ENCODE measurements at places on chromosomes 1 and 21.

- DNase-seq, result no peak
These were observed 42.6 kb upstream of the COL6A1 start for GRCh38 chr21:45938811-45939520.

DNA sequence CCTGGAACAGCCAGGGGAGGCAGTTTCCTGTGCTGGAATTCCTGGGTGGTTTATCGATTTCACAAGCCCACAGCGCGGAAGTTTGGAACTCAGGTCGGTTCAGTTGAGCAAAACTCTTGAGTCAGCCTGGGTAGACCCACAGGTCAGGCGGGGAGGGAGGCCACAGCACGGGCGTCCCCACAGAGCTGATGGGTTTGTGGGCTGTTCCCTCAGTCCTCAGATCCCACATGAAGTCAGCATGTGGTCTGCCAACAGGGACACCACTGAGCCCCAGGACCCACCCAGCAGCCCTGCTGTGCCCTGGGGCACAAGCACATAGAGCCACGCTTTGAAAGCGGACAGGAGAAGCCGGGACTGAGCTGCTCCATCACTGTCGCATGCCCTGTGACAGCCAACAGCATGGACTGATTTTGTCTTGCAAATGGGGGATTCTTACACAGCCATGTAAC, 17.4 kb downstream of the BMP8A start:
- peak; percentile 13 for DNase-seq

DNA sequence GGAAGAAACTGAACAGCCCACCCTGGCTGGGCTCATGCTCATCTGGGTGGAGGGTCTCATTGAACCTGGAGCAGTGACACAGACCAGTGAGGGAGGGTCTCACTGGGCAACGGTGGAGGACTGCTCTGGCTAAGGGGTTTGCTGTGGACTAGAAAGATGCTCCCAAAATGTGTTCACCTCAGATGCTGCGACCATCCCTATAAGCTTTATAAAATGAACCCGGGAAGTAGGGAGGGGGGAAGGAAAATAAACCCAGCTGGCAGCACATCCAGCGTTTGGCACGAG, 34.5 kb upstream of the LBR start:
- DNase-seq, result no peak

- peak; percentile 16 for DNase-seq
These were observed 33.2 kb upstream of the CDC42BPA start for GRCh38 chr1:227351443-227351842.

DNA sequence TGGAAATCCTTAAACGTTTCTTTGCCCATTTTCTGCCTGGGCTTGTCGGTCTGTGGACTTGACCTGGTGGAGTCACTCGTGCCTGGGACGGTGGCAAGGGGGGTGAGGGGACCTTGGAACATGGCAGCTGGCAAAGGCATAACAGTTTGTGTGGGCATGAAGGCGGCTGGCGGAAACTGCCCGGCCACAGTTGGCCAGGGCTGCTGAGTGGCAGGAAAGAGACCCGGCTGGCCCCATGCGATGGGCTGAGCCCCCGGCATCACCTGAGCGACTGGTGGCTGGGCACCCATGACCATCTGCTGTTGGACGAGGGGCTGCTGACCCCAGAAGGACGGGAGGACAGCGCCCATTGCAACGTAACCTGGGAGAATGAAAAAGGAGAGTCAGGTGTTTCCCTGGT, 49.3 kb upstream of the C8B start:
- DNase-seq, result no peak

DNA sequence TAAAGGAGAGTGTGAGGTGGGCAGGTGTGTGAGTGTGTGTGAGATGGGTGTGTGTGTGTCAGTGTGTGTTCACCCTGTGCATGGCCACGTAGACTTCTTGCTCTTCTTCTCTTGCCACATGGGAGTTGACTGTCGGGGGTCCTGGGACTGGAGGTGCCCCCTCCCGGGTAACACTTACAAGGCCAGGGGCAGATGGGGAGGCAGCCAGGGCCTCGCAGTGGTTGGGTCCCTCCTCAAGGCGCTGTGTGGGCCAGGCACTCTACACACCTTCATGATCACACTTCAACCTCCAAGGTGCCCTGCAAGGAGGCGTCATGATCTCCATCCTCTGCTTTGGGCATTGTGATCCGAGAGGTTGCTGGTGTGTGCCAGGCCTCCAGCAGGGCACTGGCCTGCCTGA, 2.3 kb downstream of the PLA2G2F start:
- no peak for DNase-seq

- DNase-seq, result no peak
These were observed 269.7 kb downstream of the LMO4 start for GRCh38 chr1:87598429-87598828.

DNA sequence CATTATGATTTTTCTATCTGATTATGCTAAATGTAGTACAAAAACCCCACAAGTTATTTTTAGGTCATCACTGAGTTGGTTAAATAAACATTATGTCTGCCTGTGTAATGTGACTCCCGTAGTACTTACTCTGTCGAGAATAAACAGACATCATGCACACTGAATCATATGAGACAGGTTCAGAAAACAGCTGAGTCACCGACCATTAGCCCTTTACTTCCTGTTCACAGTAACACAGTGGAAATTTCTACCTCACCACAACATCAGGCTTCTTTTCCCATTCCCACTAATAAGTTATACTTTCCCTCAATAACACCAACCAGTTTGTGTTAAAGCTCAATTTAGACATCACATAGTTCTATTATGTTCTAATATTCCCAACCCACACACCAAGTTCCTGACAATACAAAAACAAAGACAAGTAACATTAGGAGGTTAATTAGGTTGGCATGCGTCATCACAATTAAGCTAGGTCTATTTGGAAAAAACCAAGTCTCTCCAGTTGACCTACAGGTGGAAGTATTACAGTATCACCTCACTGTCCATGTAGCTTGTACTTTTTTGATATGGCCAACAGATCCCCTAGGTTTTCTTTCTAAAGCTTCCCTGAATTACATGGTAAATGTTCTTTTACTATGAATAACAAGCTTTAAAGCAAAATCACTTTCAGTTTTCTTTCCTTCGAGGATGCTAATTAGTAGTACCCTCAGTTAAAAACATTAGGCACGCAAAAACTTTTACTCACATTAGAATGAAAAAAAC, 154.2 kb downstream of the EIF4G3 start:
- DNase-seq, result peak; percentile 99

DNA sequence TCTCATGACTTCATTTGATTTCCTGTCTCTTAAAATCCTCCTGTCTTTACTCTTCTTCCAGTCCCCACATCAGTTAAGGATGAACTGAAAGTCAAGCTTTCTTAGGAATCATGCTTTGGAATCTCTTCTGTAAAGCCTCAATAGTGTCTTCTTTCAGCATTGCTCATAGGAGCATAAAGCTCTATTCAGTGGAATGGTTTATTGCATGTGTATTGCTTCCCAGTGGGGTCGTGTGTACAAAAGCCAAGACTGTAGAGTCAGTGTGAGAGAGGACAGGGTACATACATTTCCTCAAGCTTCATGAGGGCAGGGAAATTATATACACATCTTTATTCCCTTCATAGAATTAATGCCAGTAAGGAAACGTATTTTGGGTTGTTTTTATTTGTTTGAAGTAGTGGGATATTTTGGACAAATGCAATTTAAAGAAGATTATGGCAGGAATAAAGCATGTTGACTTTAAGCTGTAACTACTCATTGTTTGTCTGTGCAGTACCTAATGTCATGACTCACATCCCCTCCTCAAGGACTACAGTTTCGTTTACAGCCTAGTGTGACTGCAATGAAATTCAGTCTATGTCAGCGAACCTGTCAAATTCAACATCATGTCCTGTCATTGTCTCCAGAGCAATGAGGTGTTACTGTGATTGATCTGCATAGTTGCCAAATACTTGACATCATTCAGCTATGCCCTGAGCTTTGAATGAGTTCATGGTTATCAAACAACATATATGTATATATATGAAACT, 2164.2 kb downstream of the NCAM2 start:
- DNase-seq, result no peak

GRCh38 chr1:232273011-232273410, 356.9 kb downstream of the SIPA1L2 start:
- no peak for DNase-seq

DNA sequence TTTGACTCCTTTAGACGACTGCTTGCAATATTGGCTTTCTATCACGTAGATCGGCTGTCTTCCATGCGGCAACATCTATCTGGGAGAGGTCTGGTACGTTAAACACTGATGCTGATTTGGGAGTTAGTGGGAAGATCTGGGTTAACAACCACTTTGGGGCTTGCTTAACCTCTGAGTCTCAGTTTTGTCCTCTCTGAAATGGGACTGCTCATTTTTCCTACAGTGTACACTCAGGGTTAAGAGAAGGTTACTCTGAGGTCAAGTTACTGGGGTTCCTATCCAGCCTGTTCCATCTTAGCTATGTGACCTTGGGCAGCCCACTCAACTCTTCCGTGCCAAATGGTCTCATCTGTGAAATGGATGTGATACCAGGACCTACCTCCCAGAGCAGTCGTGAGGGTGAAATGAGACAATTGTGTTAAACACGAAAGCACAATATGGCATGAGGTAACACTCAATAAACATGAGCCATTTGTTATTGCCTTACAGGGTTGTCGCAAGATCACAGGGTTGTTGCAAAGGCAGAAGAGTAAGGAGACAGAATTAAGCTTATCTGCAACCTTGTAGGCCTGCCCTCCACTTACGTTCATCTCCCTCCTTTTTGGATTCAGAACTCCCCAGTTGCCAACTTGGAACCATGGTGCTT, 5.6 kb downstream of the ABCA4 start:
- DNase-seq, result no peak

- DNase-seq, result no peak
These were observed 48.3 kb upstream of the CAPZB start for GRCh38 chr1:19533626-19534025.

Measured in astrocyte of the spinal cord (primary cell).